ENCODE measurements at places on chromosomes 2 and 18. TPM values are rescaled to one million over a fixed set of nuclear protein-coding genes. Genes with fewer than 3 reads are reported as not detected.

GRCh38 chr18:35451032-35451431, 46.7 kb downstream of the INO80C start:
- no peak overlapping the region for H3K4me3 ChIP-seq
- no peak overlapping the region for H3K27ac ChIP-seq
- no peaks in the 10 kb centered on the region for H3K27me3 ChIP-seq
- H3K4me1 ChIP-seq = no peaks in the 10 kb centered on the region
- DNase-seq = no peak

DNA sequence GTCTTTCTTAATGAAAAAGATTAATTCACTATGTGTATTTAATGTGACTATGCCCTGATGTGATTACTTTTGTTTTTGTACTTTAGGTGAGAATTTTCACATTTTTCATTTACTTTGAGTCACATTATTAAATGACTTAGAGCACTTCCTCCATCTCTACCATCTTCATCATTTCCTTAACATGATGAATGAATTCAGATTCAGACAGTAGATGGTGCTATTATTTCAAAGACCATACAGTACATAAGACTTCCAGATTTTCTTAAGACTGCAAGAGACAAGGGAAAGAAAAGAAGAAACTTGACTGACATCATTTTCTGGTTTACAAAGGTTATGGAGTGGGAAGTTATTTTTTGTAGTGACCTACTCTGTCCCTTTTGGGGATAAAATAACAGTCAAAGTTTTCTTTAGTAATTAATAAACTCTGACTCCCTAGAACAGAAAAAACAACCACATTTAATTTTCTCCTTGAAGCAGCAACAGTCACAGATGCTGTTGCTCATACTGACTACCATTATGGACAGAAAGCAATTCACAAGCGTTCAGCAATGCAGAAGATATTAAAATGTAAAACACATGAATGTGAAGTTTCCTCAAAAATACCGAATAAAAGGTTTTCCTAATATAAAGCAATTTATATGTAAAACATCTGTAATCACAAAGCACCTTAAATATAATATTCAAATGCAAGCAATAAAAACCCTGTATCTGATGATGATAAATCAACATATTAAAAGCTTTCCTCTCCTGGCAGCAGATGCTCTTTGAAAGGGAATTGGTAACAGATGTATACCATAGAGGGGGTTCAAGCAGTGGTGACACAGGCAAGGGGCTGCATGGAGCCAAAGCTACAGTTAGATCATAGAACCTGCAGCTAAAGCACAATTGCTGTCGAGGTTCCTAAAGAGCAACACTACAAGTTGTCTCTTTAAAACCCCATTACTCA, 1010.9 kb upstream of the NXPH2 start:
- no peaks in the 10 kb centered on the region for H3K27me3 ChIP-seq
- H3K27ac ChIP-seq = no peak overlapping the region
- no peak for DNase-seq
- no peaks in the 10 kb centered on the region for H3K4me1 ChIP-seq
- no peaks in the 10 kb centered on the region for H3K36me3 ChIP-seq
- H3K4me3 ChIP-seq = no peak overlapping the region

DNA sequence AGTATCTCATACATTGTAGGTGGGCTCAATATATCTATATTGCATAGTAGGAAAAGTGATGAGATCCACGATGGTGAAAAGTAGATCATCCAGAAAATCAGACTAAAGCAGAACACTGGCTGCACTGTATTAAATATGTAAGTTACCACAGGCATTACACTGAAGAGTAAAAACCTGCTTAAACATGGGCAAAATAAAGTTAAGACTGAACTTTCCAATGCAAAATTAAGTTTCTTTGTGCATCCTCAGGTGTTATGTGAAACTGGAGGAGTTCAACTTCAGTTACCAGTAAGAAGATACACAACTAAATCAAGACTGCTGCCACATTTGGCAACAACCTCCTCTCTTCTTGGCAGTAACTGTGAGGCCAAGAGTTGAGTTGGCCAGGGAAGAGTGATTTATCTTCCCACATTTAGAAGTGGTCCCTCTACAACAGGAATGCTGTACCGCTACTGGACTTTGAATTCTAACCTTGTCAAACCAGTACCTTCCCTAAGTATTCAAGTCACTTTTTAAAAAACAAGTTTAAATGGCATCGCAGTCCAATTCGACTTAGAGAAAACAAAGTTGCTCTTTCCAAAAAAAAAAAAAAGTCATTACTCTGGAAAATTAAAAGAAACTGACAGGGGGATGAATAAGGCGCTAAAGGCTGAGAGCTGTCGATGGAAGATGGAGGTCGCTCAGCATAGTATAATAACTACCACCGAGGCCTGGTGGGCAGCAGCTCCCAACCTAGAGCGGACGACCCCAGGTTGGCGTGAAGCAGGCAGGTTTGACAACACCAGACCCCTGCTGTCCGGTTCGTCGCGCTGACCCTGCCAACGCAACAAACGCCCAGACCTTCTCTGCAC, 1.1 kb downstream of the MAP4K3 start:
- no peaks in the 10 kb centered on the region for H3K36me3 ChIP-seq
- H3K4me1 ChIP-seq = peaks cover 12% of the 10 kb centered on the region
- DNase-seq = peak; percentile 41
- H3K4me3 ChIP-seq = peak overlapping the region; percentile 92
- H3K27me3 ChIP-seq = no peaks in the 10 kb centered on the region
- H3K27ac ChIP-seq = no peak overlapping the region

GRCh38 chr2:164810843-164811242, 30.8 kb downstream of the COBLL1 start:
- H3K4me1 ChIP-seq = no peaks in the 10 kb centered on the region
- no peak overlapping the region for H3K4me3 ChIP-seq
- no peak overlapping the region for H3K27ac ChIP-seq
- no peaks in the 10 kb centered on the region for H3K27me3 ChIP-seq

- peak; percentile 71 for DNase-seq
- H3K4me1 ChIP-seq = no peaks in the 10 kb centered on the region
- no peaks in the 10 kb centered on the region for H3K36me3 ChIP-seq
- peak within 1 kb of the TSS; percentile 60 for H3K4me3 ChIP-seq
- no peak within 1 kb of the TSS for H3K27ac ChIP-seq
- peaks cover 13% of the 10 kb centered on the region for H3K27me3 ChIP-seq
Measured at GRCh38 chr2:208406474-208407451, at the start of gene PTH2R. Gene PTH2R, plus strand, starts transcription at chr2:208406792. Its CDS starts 252 bp downstream, at chr2:208407044.

DNA sequence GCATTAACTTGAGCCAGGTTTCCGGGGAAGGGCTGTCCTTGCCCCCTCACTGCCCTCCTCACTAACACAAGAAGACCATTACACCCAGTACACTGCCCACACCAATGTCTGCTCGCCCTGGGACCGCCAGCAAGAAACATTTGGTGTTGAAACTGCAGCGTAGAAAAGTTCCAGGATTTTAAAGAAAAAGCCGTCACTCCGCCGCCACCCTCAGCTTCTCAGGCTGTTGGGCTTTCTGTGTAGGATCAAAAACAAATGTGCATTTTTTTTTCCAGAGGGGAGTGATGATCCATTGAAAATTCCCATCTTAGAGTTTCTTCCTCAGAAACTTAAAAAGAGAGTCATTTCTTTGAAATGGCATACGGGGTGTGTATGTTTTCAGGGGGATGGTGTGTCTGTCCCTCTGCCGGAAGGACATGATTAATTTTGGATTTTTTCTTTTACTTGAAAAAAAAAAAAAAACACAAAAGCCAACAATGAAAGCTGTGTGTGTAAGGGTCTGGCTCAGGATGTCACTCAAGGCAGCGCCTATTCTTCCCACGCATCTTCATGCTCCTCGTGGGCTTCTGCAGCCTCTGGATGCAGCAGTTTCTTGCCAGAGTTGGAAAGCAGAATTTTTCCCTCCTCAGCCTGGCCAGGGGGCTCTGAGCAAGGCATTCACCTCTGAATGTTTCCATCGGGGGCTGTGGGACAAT, 184.9 kb downstream of the GLI2 start:
- peaks cover 2% of the 10 kb centered on the region for H3K36me3 ChIP-seq
- H3K4me3 ChIP-seq = no peak overlapping the region
- H3K27me3 ChIP-seq = no peaks in the 10 kb centered on the region
- 0 out of 2 replicates have a peak, but pooled peaks cover under 1% of the 10 kb centered on the region for H3K4me1 ChIP-seq

DNA sequence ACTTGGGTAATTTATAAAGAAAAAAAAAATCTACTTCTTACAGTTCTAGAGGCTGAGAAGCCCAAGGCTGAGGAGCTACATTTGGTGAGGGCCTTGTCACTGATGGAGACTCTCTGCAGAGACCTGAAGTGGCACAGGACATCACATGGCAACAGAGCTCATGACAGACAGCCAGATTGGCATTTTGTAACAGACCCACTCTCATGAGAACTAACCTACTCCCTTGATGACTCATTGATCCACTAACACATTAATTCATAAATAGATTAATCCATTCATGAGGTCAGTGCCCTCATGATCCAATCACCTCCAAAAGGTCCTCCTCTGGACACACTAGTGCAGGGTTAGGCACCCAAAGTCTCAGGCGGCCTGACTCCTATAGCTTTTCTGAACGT, 318.4 kb downstream of the GULP1 start:
- peaks cover 4% of the 10 kb centered on the region for H3K36me3 ChIP-seq
- no peaks in the 10 kb centered on the region for H3K4me1 ChIP-seq
- no peak for DNase-seq
- H3K27me3 ChIP-seq = no peaks in the 10 kb centered on the region
- H3K4me3 ChIP-seq = no peak overlapping the region

- peaks cover 2% of the 10 kb centered on the region for H3K4me1 ChIP-seq
- no peaks in the 10 kb centered on the region for H3K27me3 ChIP-seq
- DNase-seq = no peak
Measured at GRCh38 chr2:122080316-122080715, 324.9 kb downstream of the TSN start.

- H3K4me3 ChIP-seq = no peak overlapping the region
- H3K27me3 ChIP-seq = no peaks in the 10 kb centered on the region
- H3K36me3 ChIP-seq = peaks cover 3% of the 10 kb centered on the region
- H3K4me1 ChIP-seq = 0 out of 2 replicates have a peak, but pooled peaks cover 2% of the 10 kb centered on the region
Measured at GRCh38 chr2:216775043-216775453, 79.7 kb upstream of the IGFBP5 start.

DNA sequence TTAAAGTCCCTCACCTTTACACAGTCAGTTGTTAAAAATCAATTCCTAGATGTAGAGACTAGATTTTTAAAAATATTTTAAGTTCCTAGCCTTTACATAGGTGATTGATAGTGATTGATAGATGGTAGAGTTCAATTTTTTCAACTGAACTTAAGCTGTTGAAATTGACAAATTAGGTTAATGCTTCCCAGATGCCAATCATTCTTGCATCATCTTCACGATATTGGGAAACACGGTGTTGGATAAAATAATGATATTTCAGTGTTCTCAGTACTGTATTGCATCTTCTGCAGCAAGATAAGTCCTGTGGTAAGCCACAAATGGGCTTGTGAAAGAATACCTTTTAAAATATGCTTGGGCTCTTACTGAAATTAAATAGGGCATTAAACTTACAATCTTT, 667.6 kb downstream of the STK39 start:
- H3K36me3 ChIP-seq = no peaks in the 10 kb centered on the region
- no peaks in the 10 kb centered on the region for H3K4me1 ChIP-seq
- DNase-seq = no peak
- no peak overlapping the region for H3K4me3 ChIP-seq

DQX1 gene
- total RNA-seq = 1.6 TPM

GRCh38 chr18:70069382-70069781, 121.7 kb upstream of the CD226 start:
- H3K36me3 ChIP-seq = 0 out of 2 replicates have a peak, but pooled peaks cover 10% of the 10 kb centered on the region
- H3K4me1 ChIP-seq = no peaks in the 10 kb centered on the region
- DNase-seq = no peak
- H3K27ac ChIP-seq = no peak overlapping the region

- no peak overlapping the region for H3K27ac ChIP-seq
- H3K27me3 ChIP-seq = no peaks in the 10 kb centered on the region
- no peaks in the 10 kb centered on the region for H3K4me1 ChIP-seq
- H3K36me3 ChIP-seq = peaks cover 16% of the 10 kb centered on the region
Measured at GRCh38 chr2:240635998-240636547, 10.8 kb downstream of the GPR35 start.

- no peak overlapping the region for H3K27ac ChIP-seq
- no peaks in the 10 kb centered on the region for H3K36me3 ChIP-seq
- no peaks in the 10 kb centered on the region for H3K27me3 ChIP-seq
- no peak for DNase-seq
- H3K4me1 ChIP-seq = no peaks in the 10 kb centered on the region
Measured at GRCh38 chr2:198004921-198005829, 200.8 kb downstream of the PLCL1 start.

DNA sequence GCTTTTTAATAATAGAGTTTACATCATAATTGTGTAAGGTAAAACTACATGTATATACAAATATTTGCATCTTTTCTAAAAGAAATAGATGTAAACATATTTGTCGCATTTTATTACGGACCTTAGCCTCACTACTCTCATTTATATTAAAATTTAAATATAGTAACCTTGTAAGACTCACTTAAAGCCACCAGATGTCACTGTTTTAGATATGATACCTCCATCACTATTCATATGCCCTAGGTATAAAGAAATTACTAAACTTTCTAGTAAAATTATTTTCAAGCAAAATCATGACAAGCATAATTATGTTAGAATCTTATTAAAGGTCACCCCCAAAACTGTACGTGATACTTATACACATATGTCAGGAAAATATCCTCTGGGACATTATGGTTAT, 674.3 kb upstream of the REG3G start:
- peaks cover 4% of the 10 kb centered on the region for H3K4me1 ChIP-seq
- H3K36me3 ChIP-seq = no peaks in the 10 kb centered on the region
- DNase-seq = no peak
- no peak overlapping the region for H3K4me3 ChIP-seq
- H3K27me3 ChIP-seq = no peaks in the 10 kb centered on the region
- H3K27ac ChIP-seq = no peak overlapping the region

- H3K4me1 ChIP-seq = no peaks in the 10 kb centered on the region
- H3K4me3 ChIP-seq = no peak overlapping the region
- no peaks in the 10 kb centered on the region for H3K36me3 ChIP-seq
- no peak overlapping the region for H3K27ac ChIP-seq
- DNase-seq = no peak
Measured at GRCh38 chr2:173874003-173874893, 90.9 kb downstream of the SP3 start.

DNA sequence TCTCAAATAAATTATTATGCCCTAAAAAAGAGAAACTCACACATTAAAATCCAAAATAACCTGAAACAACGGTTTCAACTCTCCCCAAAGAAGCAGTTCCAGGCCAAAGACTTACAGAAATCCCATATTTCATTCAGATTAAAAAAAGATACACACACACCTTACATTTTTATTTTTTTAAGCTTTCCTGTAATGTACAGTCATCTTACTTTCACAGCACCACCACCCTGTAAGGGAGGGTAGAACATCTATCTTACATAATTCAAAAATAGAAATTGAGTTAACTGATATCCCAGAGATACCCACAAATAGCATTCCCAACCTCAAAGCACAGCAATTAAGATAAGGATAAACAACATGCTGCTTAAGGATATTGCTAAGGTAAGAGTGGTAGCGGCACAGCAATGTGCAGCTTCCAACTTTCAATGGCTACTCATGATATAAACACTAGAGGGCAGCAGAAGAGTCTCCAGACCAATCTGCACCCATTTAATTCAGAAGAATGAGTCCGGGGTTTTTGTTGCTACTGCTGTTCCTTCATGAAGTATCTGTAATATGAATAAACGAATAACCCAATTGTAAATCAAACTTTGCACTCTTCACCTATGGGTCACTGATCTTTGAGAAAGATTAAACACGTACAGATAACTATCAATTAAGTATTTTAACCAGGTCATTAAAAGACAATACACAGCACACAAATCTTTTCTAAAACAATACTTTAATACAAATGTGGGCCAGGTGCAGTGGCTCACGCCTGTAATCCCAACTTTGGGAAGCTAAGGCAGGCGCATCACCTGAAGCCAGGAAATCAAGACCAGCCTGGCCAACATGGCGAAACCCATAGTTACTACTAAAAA, 11.3 kb downstream of the GFPT1 start:
- no peak overlapping the region for H3K27ac ChIP-seq
- no peaks in the 10 kb centered on the region for H3K27me3 ChIP-seq
- DNase-seq = no peak
- no peaks in the 10 kb centered on the region for H3K4me1 ChIP-seq
- no peak overlapping the region for H3K4me3 ChIP-seq

RUFY4 gene
- 0.44 TPM for total RNA-seq

NLRC4 gene
- not detected for total RNA-seq

GDF7 gene
- 0.04 TPM for total RNA-seq

G6PC2 gene
- total RNA-seq = not detected

All from H9 (cell line).